ENCODE measurements at places on chromosomes 4 and X.

DNA sequence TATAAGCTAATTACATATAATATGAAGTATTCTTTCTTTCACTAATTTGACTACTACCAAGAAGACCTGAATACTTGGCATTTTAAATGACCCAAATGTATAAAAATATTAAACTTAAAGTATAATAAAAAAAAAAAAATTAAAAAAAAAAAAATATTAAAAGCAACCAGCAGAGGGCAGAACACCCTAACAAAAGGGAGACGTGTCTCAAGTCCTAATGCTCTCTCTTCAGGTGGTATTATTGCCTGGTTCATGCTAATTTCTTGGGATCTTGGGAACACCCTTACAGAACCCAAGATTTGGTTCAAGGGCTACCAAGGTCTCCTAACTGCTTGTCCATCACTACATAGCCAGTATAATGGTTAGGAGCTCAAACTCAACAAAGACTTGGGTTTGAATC lies 754.8 kb downstream of the RAB28 start:
- H3K4me3 ChIP-seq, result no peak overlapping the region
- H3K4me1 ChIP-seq, result no peaks in the 10 kb centered on the region
- no peaks in the 10 kb centered on the region for H3K36me3 ChIP-seq
- no peak overlapping the region for H3K27ac ChIP-seq
- peaks cover 10% of the 10 kb centered on the region for H3K27me3 ChIP-seq
- no peak for DNase-seq

- no peaks in the 10 kb centered on the region for H3K36me3 ChIP-seq
- peak overlapping the region; percentile 16 for H3K27ac ChIP-seq
- H3K27me3 ChIP-seq, result no peaks in the 10 kb centered on the region
- H3K4me3 ChIP-seq, result no peak overlapping the region
- DNase-seq, result no peak
These were observed 120.3 kb downstream of the CHRNA9 start for GRCh38 chr4:40455340-40455902.

DNA sequence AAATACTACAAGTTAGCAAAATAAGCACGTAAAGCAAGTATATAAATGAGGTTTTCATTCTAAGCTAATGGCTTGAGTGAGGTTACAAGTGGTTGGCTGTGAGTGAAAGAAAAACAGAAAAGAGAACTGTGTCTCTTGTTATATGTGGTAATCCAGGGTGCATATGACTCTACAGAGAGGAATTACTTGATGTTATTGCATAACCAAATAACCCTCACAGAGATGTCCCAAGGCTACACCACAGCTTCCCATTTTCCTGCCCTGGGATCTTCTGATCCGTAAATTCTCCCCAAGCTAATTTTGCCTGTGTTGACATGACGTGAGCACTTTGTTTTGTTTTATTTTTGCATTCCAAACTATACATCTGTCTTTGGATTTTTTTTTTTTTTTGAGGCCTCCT lies 470.0 kb upstream of the INTU start:
- no peak overlapping the region for H3K27ac ChIP-seq
- no peaks in the 10 kb centered on the region for H3K36me3 ChIP-seq
- no peak overlapping the region for H3K4me3 ChIP-seq
- no peaks in the 10 kb centered on the region for H3K27me3 ChIP-seq

GRCh38 chr4:151690876-151691275 lies 69.9 kb downstream of the GATB start:
- H3K4me3 ChIP-seq, result no peak overlapping the region
- no peak overlapping the region for H3K27ac ChIP-seq
- peaks cover 14% of the 10 kb centered on the region for H3K36me3 ChIP-seq
- DNase-seq, result no peak
- peaks cover 2% of the 10 kb centered on the region for H3K27me3 ChIP-seq
- H3K4me1 ChIP-seq, result peaks cover 39% of the 10 kb centered on the region

DNA sequence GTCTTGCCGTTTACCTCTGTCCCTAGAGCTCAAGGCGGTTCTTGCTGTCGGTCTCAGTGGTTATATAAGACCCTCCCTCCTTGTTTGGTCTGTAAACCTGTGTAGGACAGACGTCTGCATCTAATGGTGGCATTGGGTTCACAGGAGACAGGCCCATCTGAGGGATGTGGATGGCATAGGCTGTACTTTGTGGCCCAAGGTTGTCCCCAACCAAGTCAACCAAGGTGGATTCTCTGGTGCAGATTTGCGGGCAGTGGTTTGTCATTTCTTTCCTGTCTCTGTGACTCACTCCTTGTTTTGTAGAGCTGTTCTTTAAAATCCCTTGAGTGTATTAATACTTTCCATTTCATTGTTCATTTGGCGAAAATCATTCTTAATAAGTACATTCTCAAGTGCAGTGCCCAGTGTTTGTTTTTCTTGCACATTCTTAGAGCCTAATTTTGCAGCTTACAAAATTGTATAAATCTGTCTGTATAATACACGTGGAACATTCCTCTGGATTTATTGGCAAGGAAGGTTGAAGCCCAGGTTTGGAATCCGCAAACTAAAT lies 68.0 kb upstream of the TLR2 start:
- peaks cover 50% of the 10 kb centered on the region for H3K36me3 ChIP-seq
- H3K27me3 ChIP-seq, result no peaks in the 10 kb centered on the region
- no peak for DNase-seq
- H3K4me1 ChIP-seq, result peaks cover 20% of the 10 kb centered on the region
- no peak overlapping the region for H3K4me3 ChIP-seq

GRCh38 chrX:150227321-150227860 lies 135.7 kb upstream of the MAMLD1 start:
- H3K4me3 ChIP-seq, result no peak overlapping the region
- peak; percentile 8 for DNase-seq
- no peaks in the 10 kb centered on the region for H3K4me1 ChIP-seq
- H3K27me3 ChIP-seq, result no peaks in the 10 kb centered on the region

DNA sequence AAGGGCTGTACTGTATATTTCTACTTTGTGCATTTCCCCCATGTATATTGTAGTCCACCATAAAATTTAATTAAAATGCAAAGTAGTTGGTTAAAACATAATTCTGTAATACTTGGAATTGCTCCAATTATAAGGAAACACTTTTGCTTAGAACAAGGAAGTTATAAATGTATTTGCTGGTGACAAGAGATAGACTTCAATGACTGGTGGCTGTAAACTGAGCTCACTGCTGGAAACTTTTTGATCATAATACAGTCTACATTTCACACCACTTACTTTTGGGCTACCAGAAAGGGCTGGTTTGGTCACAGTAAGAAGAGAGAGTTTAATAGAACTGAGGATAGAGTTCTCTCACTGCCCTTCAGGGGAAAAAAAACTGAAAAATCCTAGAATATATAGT lies 32.7 kb downstream of the DCAF8L2 start:
- H3K27me3 ChIP-seq, result no peaks in the 10 kb centered on the region
- no peak overlapping the region for H3K4me3 ChIP-seq
- H3K36me3 ChIP-seq, result no peaks in the 10 kb centered on the region
- no peak for DNase-seq
- no peaks in the 10 kb centered on the region for H3K4me1 ChIP-seq

DNA sequence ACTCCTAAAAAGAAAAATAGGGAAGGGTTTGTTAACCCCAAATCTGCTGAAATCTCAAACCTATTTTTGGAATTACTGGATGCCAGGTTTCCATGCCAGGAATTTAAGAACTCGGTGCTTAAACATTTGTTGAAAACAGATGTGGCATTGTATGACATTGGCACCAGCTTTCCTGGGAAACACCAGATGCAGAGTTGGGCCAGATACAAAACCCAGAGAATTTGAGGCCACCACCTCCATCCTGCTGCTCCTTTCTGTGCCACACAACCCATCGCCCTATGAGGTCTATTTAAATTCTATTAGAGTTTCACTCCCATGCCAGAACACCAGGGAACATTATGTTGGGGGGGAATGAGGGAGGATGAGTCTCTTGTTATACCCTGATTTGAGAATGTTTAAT lies 71.7 kb downstream of the ARAP2 start:
- no peak overlapping the region for H3K4me3 ChIP-seq
- no peaks in the 10 kb centered on the region for H3K27me3 ChIP-seq
- H3K27ac ChIP-seq, result no peak overlapping the region

GRCh38 chrX:96707804-96708203 lies 23.2 kb downstream of the DIAPH2 start:
- peaks cover 3% of the 10 kb centered on the region for H3K4me1 ChIP-seq
- H3K36me3 ChIP-seq, result no peaks in the 10 kb centered on the region
- H3K27me3 ChIP-seq, result no peaks in the 10 kb centered on the region
- no peak overlapping the region for H3K27ac ChIP-seq

DNA sequence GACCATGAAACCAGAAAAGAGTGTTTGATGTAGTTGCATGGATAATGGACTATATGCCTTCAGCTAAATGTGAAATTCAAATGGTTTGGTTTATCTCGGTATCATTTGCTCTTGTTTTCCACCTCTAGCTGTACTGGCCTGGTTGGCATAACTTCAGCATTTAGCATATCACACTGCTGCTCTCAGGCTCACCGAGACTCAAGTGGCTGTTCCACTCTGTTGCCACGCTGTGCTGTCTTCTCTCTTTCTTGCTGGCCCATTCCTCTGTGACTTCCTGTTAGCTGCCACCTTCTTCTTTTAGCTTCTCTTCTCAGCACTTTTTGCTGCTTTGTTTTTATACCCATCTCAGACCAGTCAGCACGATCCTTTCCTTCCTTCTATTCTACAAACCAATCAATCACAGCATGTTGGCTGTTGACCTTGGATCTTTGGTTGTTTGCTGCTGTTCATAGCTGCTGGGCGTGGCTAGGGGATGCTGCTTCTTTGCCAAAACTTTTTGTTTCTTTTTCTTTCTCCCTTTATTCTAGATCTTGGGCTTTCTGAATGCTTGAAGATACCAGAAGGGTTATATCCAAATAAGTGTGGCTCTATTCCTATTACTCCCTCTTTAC lies 24.0 kb downstream of the INTS6L start:
- H3K4me1 ChIP-seq, result peaks cover 5% of the 10 kb centered on the region
- no peak overlapping the region for H3K4me3 ChIP-seq
- no peaks in the 10 kb centered on the region for H3K36me3 ChIP-seq
- H3K27ac ChIP-seq, result no peak overlapping the region

DNA sequence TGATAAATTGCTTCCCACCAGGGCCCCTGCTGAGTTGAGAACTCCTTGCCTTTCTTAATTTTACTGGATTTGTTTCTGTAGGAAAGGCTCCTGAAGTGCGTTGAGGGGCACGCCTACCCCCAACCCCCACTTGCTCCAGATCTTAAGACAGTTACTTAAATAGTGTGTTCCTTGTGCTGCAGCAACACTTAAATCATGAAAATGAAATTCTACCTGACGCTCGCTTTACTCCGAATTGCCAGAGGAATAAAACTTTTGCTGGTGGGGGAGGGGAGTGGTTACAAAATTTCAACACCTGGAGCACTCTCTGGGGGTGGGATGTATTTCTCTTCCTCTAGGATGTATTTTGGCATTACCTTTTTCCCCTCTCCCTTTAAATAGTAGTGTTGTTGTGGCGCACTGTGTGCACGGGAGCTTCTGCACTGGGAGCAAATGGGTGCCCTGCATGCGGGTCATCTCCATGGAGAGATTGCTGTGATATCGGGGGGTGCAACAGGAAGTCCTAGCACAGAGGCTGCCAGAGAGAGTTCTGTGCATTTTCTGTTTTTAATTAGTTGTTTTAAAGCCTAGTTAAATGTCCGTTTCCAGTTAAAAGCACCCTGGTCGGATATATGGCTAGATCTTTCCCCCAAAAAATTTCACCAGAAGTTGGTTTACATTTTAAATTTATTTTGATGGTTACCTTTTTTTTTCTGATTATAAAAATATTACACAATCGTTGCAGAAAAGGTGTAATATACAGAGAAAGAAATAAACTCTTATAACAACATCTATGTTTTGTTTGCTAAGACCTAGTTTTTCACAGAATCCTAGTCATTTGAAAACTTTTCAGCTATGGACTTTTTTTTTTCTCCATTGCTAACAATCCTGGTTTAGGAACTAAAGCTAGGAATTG lies 207.7 kb downstream of the SOWAHB start:
- H3K27ac ChIP-seq, result peak overlapping the region; percentile 88
- H3K4me3 ChIP-seq, result peak overlapping the region; percentile 94
- peaks cover 3% of the 10 kb centered on the region for H3K36me3 ChIP-seq

- peaks cover 3% of the 10 kb centered on the region for H3K27me3 ChIP-seq
- no peak overlapping the region for H3K4me3 ChIP-seq
- H3K36me3 ChIP-seq, result no peaks in the 10 kb centered on the region
- no peak for DNase-seq
- H3K4me1 ChIP-seq, result peaks cover 5% of the 10 kb centered on the region
These were observed 68.5 kb upstream of the TMEM164 start for GRCh38 chrX:109934434-109934833.

GRCh38 chr4:109171070-109171469 lies 131.4 kb downstream of the COL25A1 start:
- peaks cover 15% of the 10 kb centered on the region for H3K4me1 ChIP-seq
- H3K4me3 ChIP-seq, result no peak overlapping the region
- no peak overlapping the region for H3K27ac ChIP-seq
- no peaks in the 10 kb centered on the region for H3K36me3 ChIP-seq

DNA sequence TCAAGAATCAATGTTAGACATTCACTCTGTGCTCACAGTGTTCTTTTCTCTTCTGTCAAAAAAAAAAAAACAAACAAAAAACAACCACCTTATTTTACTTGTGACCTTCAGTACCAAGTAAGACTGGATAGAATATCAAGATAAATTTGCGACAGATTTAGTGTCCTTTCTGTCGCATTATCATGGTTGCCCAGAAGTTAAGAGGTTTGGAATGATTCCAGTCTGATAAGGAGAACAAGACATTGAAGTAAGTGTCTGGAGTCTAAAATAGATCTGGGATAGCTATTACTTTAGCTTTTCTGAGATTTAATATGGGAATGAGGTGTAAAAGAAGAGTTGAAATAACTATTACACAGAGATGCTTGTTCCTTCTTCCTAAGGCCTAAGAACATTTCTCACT lies 31.7 kb downstream of the SNCA start:
- H3K36me3 ChIP-seq, result peaks cover 4% of the 10 kb centered on the region
- no peaks in the 10 kb centered on the region for H3K27me3 ChIP-seq

DNA sequence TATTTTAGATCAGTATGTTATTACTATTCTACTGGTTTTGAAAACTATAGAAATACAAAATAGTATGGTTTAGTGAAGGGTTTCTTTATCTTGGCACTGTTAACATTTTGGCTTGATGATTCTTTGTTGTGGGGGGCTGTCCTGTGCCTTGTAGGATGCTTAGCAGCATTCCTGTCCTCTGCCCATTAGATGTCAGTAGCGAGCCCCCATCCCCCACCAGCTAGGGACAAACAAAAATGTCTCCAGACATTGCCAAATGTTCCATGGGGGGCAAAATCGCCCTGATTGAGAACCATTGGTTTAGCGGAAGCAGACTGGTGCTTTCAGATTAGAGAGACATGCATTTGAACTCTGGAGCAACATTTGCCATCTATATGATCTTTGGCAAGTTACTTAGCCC lies 23.3 kb downstream of the SPARCL1 start:
- no peak overlapping the region for H3K4me3 ChIP-seq
- no peaks in the 10 kb centered on the region for H3K27me3 ChIP-seq
- no peak overlapping the region for H3K27ac ChIP-seq
- no peak for DNase-seq
- H3K4me1 ChIP-seq, result peaks cover 5% of the 10 kb centered on the region
- H3K36me3 ChIP-seq, result no peaks in the 10 kb centered on the region

GRCh38 chrX:11239230-11239629 lies 54.0 kb upstream of the AMELX start:
- H3K4me3 ChIP-seq, result peak overlapping the region; percentile 66
- no peak for DNase-seq
- peaks cover 4% of the 10 kb centered on the region for H3K4me1 ChIP-seq
- H3K36me3 ChIP-seq, result peaks cover 3% of the 10 kb centered on the region
- no peaks in the 10 kb centered on the region for H3K27me3 ChIP-seq

- no peaks in the 10 kb centered on the region for H3K27me3 ChIP-seq
- no peaks in the 10 kb centered on the region for H3K4me1 ChIP-seq
- H3K36me3 ChIP-seq, result peaks cover 3% of the 10 kb centered on the region
- DNase-seq, result no peak
- H3K27ac ChIP-seq, result no peak overlapping the region
These were observed 45.1 kb upstream of the LAMP2 start for GRCh38 chrX:120514236-120514635.

Data from type B pancreatic cell (in vitro differentiated cells).